Activated CD8-positive, alpha-beta memory T cell treated with anti-CD3 and anti-CD28 coated beads for 4 hours (primary cell): ENCODE measurements at places on chromosomes 1 and 21.

DNA sequence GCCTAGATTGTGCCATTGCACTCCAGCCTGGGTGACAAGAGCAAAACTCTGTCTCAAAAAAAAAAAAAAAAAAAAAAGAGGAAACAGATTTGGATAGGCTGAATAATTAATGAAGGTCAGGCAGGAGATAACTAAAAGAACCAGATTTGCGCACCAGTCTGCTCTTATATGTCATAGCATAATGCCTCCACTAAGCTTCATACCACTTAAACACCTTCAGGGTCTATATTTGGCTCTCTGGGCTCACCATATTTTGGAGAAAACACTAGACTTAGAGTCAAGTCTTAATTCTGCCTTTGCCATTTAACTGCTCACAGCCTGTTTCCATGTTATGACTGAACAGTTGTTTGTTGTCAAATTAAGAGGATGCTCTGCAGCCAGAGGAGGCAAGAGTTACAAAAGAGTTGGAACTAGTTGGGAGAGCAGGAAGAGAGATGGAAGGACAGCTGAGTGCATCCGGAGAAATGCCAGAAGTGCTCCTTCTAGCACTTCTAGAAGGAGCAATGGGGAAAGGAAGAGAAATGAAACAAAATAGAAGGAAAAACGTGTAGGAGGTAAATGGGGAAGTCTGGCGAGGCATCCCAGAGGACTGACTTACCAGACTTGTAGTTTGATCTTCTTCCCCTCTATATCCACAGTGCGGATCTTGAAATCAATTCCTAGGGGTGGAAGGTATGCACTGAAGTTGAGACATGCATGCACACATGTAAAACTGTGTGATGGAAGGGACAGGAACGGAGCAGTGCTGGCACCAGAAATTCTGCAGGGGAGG is 1.8 kb downstream of the RAB13 start:
- DNase-seq = no peak

DNA sequence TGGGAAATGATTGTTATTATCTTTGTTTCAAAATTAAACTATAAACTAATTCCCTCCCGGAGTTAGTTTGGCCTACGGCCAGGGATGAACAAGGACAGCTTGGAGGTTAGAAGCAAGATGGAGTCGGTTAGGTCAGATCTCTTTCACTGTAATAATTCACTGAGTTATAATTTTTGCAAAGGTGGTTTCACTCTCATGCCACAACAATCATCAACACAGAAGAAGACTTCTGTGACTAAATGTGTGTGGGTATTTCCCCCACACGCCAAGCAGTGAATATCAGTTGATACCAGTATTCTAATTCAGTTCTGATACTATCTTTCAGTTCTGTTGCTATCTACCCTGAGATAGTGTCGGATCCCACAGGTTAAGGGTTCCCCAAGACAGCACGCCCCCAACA is 215.1 kb downstream of the S1PR1 start:
- DNase-seq = peak; percentile 0

DNA sequence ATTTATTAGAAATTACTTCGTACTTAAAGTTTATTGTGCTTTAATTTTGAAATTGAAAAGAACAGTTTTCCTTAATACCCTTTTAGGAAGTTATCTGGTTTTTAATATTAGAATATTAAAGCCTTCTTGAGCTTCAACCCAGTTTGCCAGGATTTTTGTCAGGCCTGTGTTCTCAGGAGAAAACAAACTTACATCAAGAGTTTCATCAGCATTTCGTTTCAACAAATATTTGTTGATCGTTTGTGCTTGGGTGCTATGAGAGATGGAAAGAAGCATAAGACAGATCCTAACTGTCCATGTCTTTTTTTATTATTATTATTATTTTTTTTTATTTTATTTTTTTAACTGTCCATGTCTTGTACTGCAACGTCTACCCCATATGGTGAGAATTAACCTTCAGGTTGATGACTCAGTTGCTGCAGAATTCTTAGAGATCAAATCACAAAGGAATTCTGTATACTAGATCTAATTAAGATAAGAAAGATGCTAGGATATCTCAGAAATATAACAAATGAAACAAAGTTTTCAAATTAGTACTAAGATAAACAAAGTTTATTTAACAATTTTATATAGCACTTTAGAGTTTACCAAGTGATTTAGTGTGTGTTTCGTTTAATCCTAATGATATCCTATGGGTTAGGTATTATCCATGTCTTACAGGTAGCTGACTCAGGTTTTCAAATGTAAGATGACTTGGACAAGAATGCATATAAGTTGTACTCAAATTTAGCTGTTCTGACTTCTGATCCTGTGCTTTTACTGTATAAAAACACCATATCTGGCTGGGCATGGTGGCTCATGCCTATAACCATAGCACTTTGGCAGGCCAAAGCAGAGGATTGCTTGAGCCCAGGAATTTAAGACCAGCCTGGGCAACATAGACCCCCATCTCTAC is 14.3 kb downstream of the FBXO28 start:
- no peak for DNase-seq

DNA sequence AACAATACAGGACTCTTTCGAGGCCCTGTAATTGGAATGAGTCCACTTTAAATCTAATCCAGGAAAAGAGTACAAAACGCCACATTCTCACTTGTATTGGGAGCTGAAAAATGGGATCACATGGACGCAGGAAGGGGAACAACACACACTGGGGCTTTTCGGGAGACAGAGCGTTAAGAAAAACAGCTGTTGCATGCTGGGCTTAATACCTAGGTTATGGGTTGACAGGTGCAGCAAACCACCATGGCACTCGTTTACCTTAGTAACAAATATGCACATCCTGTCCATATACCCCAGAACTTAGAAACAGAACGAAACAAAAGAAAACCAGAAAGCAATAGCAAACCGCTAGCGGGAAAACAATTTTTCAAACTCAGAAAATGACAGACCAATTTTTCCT is 1532.7 kb upstream of the TPTE start:
- DNase-seq = no peak

DNA sequence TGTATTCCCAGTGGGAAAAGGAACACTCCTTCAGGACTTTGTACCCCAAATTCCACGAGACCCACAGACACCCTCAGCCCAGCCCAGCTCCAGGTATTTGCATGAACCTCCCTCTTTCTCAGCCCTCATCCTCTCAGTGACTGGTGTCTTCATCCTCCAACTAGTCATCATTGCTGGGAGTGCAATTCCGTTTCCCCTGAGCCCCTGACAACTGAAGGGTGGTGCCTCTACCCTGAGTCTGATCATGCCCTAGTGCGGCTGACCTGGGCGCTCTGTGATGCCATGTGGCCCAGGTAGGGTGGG is 3.8 kb upstream of the ZNF692 start:
- DNase-seq = no peak

- no peak for DNase-seq
Measured at GRCh38 chr21:23401278-23401677, 2206.0 kb downstream of the MRPL39 start.

- no peak for DNase-seq
Measured at GRCh38 chr1:209675565-209676154, 448 bp downstream of the G0S2 start.

- no peak for DNase-seq
Measured at GRCh38 chr21:36646011-36646410, 52.9 kb upstream of the SIM2 start.
